NCI-H526 (cell line): ENCODE measurements at places on chromosomes 7 and 10.

DNA sequence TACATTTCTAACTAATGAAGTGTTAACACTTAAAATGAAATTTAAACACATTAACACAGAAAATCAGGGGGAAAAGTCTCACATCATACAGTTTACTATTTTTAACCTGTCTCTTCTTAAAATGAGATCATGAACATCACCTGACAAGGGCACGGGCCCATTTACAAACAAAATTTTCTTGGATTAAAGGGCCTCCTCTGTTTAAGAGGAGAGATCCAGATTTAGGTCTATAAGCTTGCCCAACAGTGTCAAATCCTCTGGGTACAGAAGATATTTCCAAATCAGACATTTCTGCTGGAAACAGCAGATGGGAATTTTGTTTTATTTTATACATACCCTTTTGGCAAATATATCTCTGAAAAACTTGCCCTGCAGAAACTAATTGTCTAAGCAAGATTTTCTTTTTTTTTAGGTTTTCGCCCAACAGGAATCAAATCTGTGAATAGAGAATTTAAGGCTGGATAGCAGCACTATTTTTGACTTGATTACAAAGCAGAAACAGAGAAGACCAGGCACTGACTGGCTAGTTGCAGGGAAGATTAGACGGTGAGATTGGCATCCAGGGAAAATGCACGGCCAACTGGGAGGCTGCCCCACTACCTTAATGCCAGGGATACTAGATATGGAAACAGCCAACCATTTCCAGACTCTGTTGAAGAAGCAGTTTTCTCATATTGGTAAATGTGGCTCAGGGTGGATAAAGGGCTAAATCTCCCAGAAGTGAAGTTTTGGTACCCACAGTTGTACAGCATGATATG lies 173.4 kb downstream of the LRRN3 start:
- no peak for DNase-seq

DNA sequence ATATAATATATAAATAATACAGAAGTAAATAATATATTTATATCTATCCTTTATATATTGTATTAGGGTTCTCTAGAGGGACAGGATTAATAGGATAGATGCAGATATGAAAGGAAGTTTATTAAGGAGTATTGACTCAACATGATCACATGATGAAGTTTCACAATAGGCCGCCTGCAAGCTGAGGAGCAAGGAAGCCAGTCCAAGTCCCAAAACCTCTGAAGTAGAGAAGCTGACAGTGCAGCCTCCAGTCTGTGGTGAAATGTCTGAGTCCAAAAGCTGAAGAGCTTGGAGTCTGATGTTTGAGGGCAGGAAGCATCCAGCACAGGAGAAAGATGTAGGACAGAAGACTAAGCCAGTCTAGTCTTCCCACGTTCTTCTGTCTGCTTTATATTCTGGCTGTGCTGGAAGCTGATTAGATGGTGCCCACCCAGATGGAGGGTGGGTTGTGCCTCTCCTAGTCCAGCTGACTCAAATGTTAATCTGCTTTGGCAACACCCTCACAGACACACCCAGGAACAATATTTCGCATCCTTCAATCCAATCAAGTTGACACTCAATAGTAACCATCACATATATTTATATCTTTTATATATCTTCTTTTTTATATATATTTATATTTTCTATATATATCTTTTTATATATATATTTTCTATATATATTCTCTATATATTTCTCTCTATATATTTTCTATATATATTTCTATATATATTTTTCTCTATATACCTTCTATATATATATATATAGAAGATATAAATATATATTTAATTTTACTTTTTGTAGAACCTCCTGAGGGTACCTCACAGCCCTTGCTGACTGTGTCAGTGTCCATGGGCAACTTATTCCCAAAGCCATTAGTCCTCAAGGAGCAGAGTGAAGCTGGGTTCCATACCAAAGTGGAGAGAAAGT lies 24.6 kb upstream of the AKR1B10 start:
- DNase-seq: no peak

DNA sequence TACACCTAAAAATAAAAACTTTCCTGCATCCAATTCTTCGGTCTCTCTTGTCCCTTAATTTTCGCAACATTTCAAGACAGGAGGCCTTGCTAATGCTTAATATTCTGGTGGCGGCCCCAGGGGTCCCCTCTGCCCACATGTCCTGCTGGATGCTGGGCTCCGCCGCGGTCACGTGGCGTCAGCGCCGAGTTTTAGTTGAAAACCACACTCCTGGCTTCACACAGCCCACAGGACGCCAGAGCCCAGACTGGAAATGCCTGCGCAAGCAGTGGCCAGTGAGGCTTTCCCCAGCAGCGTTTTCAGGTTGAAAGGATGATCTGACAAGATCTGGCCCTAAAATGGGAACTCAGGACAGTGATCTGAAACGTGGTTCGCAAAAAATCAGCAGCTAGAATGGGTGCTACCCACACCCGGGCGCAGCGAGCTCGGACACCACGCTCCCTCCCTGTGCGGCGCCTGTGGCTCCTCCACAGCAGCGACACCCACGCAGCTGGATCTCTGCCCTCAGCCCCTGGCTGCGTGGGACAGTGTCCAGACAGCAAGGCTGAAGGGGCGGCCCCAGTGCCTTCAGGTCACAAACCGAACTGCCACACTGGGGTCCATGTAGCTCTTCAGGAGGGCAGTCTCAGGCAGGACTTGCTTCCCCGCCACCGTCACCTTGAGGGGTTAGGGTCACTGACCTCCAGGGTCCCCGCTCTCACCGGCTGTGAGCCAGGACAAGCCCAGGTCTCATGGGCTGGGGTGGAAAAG lies 11.6 kb upstream of the CYREN start:
- DNase-seq: no peak

DNA sequence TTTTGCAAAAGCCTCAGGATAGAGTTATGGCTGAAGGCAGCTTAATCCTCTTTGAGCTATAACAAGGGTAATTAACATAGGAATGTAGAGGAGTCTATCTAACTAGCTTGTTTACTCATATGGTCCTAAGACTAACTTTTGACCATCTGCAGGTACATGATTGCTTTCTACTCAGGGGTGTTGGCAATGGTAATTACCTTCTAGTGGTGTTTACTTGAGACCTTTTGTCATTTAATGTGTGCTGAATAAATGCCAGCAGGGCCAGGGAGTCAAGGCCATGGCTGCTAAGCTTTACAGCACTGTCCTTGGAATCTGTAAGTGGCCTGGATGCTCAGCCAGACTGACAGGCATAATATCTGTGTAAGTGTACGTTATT lies 1325.0 kb downstream of the XPNPEP1 start:
- DNase-seq: no peak

- DNase-seq: no peak
These were observed 19.2 kb downstream of the OIT3 start for GRCh38 chr10:72912736-72913135.

DNA sequence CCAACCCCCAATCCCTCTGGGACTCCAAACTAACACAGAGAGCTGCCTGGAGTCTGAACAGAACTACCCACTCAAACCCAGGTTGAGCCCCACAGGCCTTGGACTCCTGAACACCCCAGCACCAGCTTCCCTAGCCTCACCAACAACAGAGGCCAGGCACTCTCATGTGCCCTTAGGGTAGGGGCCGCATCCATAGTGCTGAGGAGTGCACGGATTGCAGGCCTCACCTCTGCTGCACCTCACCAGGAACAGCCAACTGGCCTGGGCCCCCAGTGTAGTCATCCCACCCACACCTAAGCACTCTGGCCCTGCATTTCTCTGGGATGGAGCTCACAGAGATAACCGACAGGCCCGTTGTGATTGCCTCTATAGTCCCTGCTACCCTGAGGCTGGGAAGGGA lies 194.2 kb downstream of the HPSE2 start:
- DNase-seq: no peak
